ENCODE measurements at places on chromosomes 12 and 14.
A peak's percentile ranks its signal among the peaks of the same experiment; 100 is the strongest.

- no peak overlapping the region for H3K27ac ChIP-seq
- no peaks in the 10 kb centered on the region for H3K36me3 ChIP-seq
- H3K4me3 ChIP-seq: no peak overlapping the region
- H3K4me1 ChIP-seq: no peaks in the 10 kb centered on the region
- H3K27me3 ChIP-seq: no peaks in the 10 kb centered on the region
Measured at GRCh38 chr12:127324681-127325080, 942.3 kb upstream of the TMEM132C start.

GRCh38 chr14:100488057-100488456, 99.2 kb downstream of the BEGAIN start:
- peaks cover 10% of the 10 kb centered on the region for H3K36me3 ChIP-seq
- H3K4me1 ChIP-seq: peaks cover 69% of the 10 kb centered on the region
- peak overlapping the region; percentile 96 for H3K27ac ChIP-seq
- no peak for DNase-seq

DNA sequence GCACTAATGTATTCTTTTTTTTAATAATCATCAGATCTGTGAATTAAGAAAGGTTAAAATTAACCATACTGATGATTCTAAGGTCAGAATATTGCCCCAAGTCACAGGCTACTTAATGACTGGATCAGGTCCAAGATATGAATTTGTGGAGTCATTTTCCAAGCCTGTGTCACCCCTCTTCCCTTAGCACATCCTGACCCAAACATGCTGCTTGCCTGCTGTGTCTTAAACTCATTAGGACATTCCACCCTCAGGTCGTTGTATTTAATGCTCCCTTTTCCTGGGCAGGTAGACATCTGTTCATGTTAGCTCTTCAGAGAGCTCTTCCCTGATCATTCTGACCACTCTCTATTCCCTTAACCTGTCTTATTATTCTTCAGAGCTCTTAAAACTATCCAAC, 463.5 kb upstream of the PDE3A start:
- H3K36me3 ChIP-seq: no peaks in the 10 kb centered on the region
- H3K27ac ChIP-seq: peak overlapping the region; percentile 11
- peak; percentile 15 for DNase-seq
- no peaks in the 10 kb centered on the region for H3K27me3 ChIP-seq
- H3K4me1 ChIP-seq: peaks cover 6% of the 10 kb centered on the region
- no peak overlapping the region for H3K4me3 ChIP-seq

- H3K36me3 ChIP-seq: peaks cover 18% of the 10 kb centered on the region
- peaks cover 17% of the 10 kb centered on the region for H3K4me1 ChIP-seq
- H3K27ac ChIP-seq: no peak overlapping the region
Measured at GRCh38 chr12:55972042-55972441, 1.8 kb upstream of the RAB5B start.

DNA sequence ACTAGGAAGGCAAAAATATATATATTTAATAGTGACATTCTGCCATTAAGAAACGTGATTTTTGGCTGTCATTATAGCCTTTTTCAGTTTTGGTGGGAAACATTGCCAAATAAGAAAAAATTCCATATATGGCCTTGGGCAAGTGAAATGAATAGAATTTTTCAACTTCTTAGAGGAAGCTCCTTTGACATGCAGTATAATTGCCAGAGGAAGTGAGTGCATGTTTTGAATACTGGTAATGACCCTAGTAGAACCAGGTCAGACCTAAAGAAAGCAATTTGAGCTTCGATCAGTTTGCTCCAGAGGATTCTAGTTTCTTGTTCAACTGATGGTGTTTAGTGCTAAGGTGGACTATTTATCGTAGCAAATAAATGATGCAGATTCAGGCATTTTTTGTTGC, 26.2 kb upstream of the TRIM9 start:
- no peak for DNase-seq
- H3K27ac ChIP-seq: no peak overlapping the region
- H3K4me3 ChIP-seq: no peak overlapping the region
- no peaks in the 10 kb centered on the region for H3K36me3 ChIP-seq
- H3K4me1 ChIP-seq: no peaks in the 10 kb centered on the region

DNA sequence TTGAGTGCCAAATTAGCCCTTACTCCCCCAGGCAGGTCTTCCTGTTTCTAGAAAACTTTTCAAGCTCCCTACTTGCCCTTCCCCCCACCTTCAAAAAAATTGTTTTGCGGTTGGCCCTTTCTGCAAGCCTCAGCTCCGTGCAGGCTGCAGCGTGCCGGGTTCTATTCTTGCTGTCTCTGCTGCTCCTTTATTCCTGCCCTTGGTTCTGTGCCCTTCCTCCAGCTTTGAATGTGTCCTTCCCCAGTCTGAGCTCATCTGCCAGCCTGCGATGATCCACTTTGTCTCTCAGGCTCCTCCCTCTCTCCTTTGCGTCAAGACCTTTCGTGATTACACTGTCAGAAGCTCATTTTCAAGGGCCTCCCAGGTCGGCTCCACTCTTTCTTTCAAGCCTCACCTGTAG, 98.6 kb downstream of the IRF2BPL start:
- H3K4me1 ChIP-seq: peaks cover 43% of the 10 kb centered on the region
- no peak for DNase-seq
- no peaks in the 10 kb centered on the region for H3K27me3 ChIP-seq
- H3K4me3 ChIP-seq: no peak overlapping the region
- H3K36me3 ChIP-seq: no peaks in the 10 kb centered on the region

DNA sequence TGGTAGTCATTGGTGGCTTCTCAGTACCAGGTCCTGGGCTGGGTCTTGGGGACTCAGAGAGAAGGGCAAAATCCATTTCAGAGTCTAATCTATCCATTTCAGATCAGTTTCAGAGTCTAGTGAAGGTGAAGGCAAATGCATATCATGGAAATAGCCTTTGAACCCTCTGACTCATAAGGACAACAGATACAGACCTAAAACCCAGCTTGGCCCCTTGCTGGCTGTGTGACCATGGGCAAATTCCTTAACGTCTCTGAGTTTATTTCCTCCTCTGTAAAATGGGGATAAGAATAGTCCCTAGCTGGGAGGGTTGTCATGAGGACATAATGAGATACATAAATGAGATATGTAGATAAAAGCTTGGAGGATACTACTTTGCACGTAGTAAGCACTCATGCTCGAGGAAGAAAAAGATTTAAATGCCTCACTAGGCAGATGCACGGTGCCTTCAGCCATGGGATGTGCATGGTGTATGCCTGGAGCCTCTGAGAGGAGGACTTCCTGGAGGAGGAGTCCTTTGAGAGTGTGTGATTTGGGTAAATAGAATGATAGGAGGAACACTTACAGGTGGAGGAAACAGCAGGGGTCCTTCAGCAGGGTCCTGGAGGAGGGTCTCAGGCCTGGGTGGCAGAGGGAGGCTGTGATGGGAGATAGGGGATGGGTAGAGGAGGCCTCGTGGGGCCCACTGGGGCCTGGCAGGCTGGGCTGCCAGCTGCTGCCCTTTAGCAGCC, 8.0 kb downstream of the DTX1 start:
- H3K36me3 ChIP-seq: no peaks in the 10 kb centered on the region
- no peaks in the 10 kb centered on the region for H3K4me1 ChIP-seq
- H3K27ac ChIP-seq: no peak overlapping the region
- no peak overlapping the region for H3K4me3 ChIP-seq
- DNase-seq: peak; percentile 32

GRCh38 chr12:55818140-55818728, 393 bp downstream of the ORMDL2 start:
- peaks cover 44% of the 10 kb centered on the region for H3K36me3 ChIP-seq
- peaks cover 8% of the 10 kb centered on the region for H3K4me1 ChIP-seq
- DNase-seq: peak; percentile 70
- H3K4me3 ChIP-seq: peak overlapping the region; percentile 96
- no peaks in the 10 kb centered on the region for H3K27me3 ChIP-seq

GRCh38 chr12:76123259-76124212, 39.1 kb upstream of the NAP1L1 start:
- no peaks in the 10 kb centered on the region for H3K36me3 ChIP-seq
- no peak for DNase-seq
- H3K4me3 ChIP-seq: no peak overlapping the region
- no peaks in the 10 kb centered on the region for H3K27me3 ChIP-seq
- peaks cover 9% of the 10 kb centered on the region for H3K4me1 ChIP-seq

DNA sequence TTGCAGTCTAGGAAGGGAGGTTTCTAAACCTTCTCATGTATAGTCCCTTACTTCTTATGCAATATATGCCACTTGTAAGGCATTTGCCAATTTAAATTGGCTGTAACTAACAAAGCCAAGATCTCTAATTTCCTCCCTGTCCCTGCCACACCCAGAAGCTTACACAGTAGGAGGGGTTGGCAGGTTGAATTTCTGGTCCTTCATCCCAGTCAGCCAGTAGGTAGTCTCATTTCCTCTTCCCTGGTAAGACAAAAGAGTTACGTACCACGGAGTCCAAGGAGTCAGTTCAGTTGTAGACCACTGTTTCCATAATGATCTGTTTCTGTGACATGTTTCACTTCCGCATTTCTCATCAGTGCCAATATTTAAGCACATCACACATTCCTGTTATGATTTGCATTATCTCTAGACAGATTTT, 47.0 kb upstream of the PLBD1 start:
- no peak overlapping the region for H3K27ac ChIP-seq
- H3K4me1 ChIP-seq: no peaks in the 10 kb centered on the region
- no peak overlapping the region for H3K4me3 ChIP-seq
- no peak for DNase-seq
- H3K27me3 ChIP-seq: no peaks in the 10 kb centered on the region
- no peaks in the 10 kb centered on the region for H3K36me3 ChIP-seq

- no peaks in the 10 kb centered on the region for H3K27me3 ChIP-seq
- peaks cover 4% of the 10 kb centered on the region for H3K4me1 ChIP-seq
Measured at GRCh38 chr12:14775636-14775980, 27.7 kb downstream of the WBP11 start.

DNA sequence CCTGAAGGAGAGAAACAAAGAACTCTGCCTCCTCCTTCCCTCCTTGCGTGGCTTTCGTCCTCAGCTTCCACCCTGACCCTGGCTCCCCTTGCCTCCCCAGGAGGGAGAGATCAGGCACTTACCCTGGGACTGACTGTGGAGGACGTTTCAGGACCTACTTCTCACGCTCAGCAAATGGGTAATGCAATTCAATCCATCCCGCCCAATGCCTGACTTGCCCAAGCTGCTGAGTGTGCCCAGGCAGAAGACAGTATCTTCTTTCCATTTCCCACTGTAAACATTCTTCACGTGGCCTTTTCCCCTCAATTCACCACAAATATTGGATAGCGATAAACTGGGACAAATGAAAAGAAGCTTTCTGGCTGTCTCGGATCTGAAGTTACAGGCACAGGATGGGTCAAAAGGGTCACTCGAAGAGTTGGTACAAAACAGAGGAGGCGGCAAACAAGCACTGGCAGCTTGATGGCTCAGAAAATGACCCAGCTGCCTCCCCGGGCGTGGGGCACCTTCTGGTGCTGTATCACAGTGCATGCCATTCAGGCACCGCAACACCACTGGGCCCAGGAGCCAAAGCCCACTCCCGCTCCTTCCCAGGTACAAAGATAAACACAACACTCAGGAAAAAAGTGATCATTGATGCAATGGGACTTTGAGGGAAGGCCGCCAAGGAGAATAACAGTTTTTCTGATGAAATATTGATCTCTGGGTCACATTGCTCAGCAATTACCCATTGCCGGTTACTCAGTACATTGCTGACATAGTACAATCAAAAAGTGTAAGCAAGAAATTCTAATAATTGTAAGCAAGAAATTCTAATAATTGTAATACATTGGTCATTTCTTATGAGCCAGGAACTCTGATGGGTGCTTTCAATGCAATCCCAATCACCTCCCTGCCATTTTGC, 65.8 kb downstream of the TRIM9 start:
- no peaks in the 10 kb centered on the region for H3K36me3 ChIP-seq
- no peak for DNase-seq
- no peak overlapping the region for H3K27ac ChIP-seq
- H3K4me1 ChIP-seq: no peaks in the 10 kb centered on the region
- H3K27me3 ChIP-seq: no peaks in the 10 kb centered on the region

- no peak for DNase-seq
- H3K4me1 ChIP-seq: no peaks in the 10 kb centered on the region
- H3K27me3 ChIP-seq: no peaks in the 10 kb centered on the region
Measured at GRCh38 chr12:102708108-102708507, 208.9 kb downstream of the PAH start.

DNA sequence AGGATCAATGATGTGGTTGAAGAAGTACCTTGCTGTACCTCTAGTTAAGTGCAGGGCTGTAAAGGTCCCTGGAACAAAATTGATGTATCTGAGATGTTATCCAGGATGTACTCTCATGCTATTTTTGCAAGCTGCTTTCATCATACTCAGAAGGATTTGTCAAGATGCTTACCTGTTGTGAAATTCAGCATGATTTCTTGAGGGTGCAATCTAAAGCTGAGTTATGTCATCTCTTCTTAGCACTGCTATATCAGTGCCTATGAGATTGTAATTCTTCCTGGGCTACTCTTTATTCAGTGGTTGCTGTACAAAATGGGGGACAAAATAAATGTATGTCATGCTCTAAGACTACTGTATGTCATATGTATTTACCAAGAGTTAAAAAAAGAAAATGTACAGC, 340.7 kb upstream of the LMO3 start:
- no peak for DNase-seq
- H3K27ac ChIP-seq: no peak overlapping the region
- no peaks in the 10 kb centered on the region for H3K27me3 ChIP-seq
- H3K4me1 ChIP-seq: no peaks in the 10 kb centered on the region
- no peaks in the 10 kb centered on the region for H3K36me3 ChIP-seq

GRCh38 chr12:50101663-50102062, 2.1 kb upstream of the GPD1 start:
- peak; percentile 51 for DNase-seq
- H3K27ac ChIP-seq: peak overlapping the region; percentile 28
- peaks cover 34% of the 10 kb centered on the region for H3K36me3 ChIP-seq
- no peaks in the 10 kb centered on the region for H3K27me3 ChIP-seq

GRCh38 chr14:61649283-61649682, 46.0 kb upstream of the HIF1A start:
- H3K27ac ChIP-seq: no peak overlapping the region
- H3K4me3 ChIP-seq: no peak overlapping the region
- 0 out of 2 replicates have a peak, but pooled peaks cover 14% of the 10 kb centered on the region for H3K4me1 ChIP-seq

- H3K27ac ChIP-seq: no peak overlapping the region
- H3K36me3 ChIP-seq: no peaks in the 10 kb centered on the region
- no peak for DNase-seq
- no peak overlapping the region for H3K4me3 ChIP-seq
Measured at GRCh38 chr14:35390577-35391387, 13.8 kb downstream of the NFKBIA start.

- no peaks in the 10 kb centered on the region for H3K36me3 ChIP-seq
- H3K4me1 ChIP-seq: peaks cover 96% of the 10 kb centered on the region
- DNase-seq: peak; percentile 36
Measured at GRCh38 chr14:104143521-104144452, 5.4 kb downstream of the KIF26A start.

- no peak overlapping the region for H3K27ac ChIP-seq
- H3K27me3 ChIP-seq: no peaks in the 10 kb centered on the region
- H3K36me3 ChIP-seq: no peaks in the 10 kb centered on the region
- H3K4me1 ChIP-seq: no peaks in the 10 kb centered on the region
- no peak for DNase-seq
Measured at GRCh38 chr14:31196839-31197492, 10.6 kb downstream of the HECTD1 start.

- no peak for DNase-seq
- peak overlapping the region; percentile 59 for H3K4me3 ChIP-seq
- H3K4me1 ChIP-seq: peaks cover 12% of the 10 kb centered on the region
- H3K36me3 ChIP-seq: no peaks in the 10 kb centered on the region
Measured at GRCh38 chr14:102525219-102525928, 15.8 kb upstream of the ANKRD9 start.

Measured in SK-N-SH (cell line).